NCI-H1436 treated with DMSO at 0.1 percent for 48 hours (cell line): ENCODE measurements at places on chromosomes 1 and 21.

- DNase-seq = no peak
Measured at GRCh38 chr1:88581703-88582102, 102.4 kb upstream of the PKN2 start.

- no peak for DNase-seq
Measured at GRCh38 chr1:6222636-6223035, 13.1 kb downstream of the ICMT start.

GRCh38 chr1:107942814-107943213, 22.2 kb downstream of the VAV3 start:
- DNase-seq = no peak

- no peak for DNase-seq
Measured at GRCh38 chr1:29671446-29672356, 435.4 kb downstream of the PTPRU start.

DNA sequence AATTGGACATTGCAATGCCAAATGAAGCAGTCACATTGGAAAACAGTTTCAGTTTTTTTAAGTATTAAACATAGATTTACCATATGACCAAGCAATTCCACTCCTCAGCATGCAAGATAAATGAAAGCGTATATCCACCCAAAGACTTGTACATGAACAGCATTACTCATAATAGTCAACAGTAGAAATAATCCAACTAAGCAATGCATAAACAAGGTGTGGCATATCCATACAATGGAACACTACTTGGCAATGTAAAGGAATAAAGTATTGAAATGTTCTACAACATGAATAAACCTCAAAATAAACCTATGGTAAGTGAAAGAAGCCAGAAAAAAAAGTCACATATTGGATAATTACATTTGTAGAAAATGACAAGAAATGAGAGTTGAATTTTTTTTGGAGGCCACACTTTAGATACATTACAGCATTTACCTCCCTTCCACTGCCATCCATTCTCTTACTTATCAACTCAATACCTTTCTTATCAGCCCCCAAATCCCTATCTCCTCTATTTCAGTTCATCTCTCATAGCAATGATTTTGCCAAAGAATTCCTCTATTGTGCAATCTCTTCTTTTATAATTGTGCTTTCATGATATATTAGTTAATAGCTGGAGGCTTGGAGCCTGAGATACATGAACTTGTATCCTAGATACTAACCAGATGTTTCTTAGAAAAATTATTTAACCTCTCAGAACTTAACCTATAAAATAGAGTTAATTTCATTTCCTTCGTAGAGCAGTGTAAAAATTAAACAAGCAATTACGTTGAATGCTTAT, 414.2 kb upstream of the C1orf87 start:
- DNase-seq = no peak

DNA sequence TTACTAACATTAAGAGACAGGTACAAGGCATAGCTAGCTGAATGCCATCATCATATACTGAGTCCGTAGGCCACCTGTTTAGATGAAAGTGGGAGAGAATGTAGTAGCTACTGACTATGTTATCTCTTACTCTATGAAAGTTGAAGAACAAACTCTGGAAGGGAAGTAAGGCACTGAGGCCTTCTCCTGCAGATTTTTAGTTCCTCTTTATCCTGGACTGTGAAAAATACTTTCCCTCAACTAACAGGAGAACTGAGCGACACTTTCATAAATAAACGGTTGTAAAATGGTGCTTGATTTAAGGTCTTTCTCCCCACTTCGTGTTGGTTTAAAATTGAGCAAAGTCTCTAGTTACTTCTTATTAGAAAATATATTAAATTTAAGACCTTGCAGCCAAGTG, 101.9 kb downstream of the FNBP1L start:
- DNase-seq = no peak

GRCh38 chr1:158692356-158692755, 5.8 kb upstream of the SPTA1 start:
- no peak for DNase-seq

- no peak for DNase-seq
Measured at GRCh38 chr1:21913258-21913657, 23.9 kb downstream of the HSPG2 start.

- peak; percentile 31 for DNase-seq
Measured at GRCh38 chr1:119141020-119141424, 569 bp upstream of the WARS2 start.

DNA sequence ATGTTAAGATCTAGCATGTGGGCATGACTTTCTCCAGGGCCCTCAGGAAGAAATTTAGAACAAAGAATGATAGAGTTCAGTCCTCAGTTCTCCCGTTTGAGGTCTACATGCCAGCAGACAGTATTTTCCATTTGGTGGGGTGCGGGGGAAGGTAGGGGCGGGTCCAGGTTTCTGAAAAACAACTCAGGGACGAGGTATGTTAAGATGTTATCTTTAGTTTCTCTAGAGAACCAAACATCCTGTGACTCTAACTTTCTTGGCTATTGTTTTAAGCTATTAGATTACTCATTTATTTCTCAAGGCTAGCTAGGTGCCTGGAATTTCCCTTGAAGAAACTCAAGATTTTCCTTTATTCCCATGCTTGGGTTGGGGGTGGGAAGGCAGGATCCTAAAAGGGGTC, 42.3 kb upstream of the SYT14 start:
- no peak for DNase-seq

DNA sequence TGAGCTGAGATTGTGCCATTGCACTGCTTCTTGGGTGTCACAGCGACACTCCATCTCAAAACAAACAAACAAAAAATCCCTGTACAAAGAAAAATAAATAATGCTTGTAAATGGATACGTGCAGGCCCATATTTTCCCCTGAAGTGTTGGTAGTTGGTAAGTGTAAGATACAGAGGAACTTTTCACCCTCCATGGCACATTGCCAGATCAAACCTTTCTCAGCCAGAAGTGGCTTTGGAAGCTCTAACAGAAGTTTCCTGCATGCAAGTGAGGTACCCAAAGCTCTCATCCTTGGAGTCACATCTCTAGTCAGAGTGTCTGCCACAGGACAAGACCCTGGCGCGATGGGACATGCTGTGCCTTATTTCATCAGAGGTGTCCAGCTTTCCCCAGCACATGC, 7.3 kb downstream of the NDUFV3 start:
- no peak for DNase-seq

GRCh38 chr1:53108646-53109580, 33.5 kb downstream of the SLC1A7 start:
- DNase-seq = no peak

DNA sequence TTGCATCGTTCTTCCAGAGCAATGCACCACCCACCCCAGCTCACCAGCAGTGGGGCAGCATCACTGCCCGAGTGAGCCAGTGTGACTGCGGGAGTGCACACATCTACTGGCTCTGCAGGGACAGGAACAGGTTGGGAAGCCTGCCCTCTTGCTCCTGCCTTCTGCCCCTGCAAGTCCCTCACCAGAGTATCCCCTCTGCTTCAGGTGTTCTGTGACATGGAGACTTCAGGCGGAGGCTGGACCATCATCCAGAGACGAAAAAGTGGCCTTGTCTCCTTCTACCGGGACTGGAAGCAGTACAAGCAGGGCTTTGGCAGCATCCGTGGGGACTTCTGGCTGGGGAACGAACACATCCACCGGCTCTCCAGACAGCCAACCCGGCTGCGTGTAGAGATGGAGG, 4.2 kb downstream of the ANGPTL7 start:
- no peak for DNase-seq

GRCh38 chr1:90936731-90937130, 85.1 kb downstream of the ZNF644 start:
- DNase-seq = no peak

DNA sequence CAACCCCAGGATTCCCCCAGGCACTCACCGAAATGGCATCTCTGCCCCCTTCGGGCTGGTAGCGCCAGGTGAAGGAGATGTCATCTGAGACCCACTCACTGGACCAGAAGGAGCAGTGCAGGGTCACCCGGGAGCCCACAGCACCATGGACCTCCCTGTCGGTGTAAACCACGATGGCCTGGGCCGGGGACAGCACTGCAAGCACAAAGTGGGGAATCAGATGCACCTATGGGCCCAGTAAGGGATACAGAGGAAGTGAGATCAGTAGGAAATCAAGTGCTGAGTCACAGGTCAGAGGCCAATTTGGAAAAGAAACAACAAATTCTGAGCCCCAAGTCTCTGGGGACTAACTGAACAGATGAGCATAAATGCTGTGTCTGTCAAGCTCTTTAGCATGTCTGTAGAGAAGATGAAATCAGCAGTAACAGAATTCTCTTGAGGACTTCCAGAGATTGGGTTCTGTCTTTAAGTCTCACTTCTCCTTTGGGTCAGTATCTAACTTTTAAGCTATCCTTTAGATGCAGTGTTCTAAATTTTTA, 2.5 kb downstream of the MPZ start:
- no peak for DNase-seq

GRCh38 chr1:186993996-186994395, 165.2 kb downstream of the PLA2G4A start:
- no peak for DNase-seq

DNA sequence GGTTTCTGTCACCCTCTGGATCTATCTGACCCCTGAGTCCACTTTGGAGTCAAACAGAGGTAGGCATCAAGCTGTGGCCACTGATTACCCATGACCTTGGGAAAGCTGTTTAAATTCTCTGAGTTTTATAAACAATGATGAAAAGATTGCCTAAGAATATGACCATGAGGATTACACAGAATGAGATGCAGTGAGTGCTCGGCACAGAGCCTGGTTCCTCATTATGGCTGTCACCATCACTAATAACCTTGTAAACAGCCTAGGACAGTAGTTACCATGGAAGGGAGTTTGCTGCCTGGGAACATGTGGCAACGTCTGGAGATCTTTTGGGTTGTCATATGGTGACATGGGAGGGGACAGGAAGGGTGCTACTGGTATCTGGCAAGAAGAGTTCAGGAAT, 248.3 kb upstream of the KAZN start:
- no peak for DNase-seq

DNA sequence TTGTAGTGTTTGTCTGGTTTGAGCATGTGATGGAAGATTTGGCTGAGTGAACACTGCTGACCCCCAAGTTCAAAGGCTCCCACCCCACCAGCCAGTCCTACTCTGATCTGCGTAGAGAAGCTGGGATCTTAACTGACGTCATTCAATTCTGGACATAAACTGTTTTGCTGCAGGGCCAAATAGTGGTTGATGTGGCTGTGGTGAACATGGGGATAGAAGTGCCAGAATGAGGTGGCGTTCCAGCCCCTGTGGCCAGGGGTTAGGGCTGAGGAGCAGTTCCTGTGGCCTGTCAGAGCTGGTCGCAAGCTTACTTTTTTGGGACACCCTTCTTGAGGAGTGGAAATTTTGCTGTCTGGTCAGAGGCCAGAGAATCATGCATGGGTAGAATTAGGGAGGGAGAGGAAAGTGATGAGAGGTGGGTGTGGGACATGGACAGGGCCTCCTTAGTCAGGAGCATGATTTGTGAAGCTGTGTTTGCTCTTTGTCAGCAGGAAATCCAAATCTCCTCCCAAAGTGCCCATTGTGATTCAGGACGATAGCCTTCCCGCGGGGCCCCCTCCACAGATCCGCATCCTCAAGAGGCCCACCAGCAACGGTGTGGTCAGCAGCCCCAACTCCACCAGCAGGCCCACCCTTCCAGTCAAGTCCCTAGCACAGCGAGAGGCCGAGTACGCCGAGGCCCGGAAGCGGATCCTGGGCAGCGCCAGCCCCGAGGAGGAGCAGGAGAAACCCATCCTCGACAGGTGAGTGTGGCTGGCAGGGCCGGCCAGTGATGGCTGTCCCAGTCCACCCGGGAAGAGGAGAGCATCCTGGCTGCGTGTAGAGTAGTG, 25.9 kb downstream of the SZRD1 start:
- no peak for DNase-seq

- no peak for DNase-seq
Measured at GRCh38 chr21:16363100-16363499, 633.3 kb downstream of the USP25 start.

GRCh38 chr21:42461185-42461520, 34.9 kb downstream of the RSPH1 start:
- no peak for DNase-seq

GRCh38 chr1:33234131-33234530, 22.2 kb upstream of the ZNF362 start:
- DNase-seq = no peak

- no peak for DNase-seq
Measured at GRCh38 chr1:40903106-40903505, 40.9 kb upstream of the CITED4 start.

- DNase-seq = no peak
Measured at GRCh38 chr1:56199061-56199460, 380.3 kb downstream of the PLPP3 start.

GRCh38 chr1:21216835-21217811, 40.4 kb upstream of the EIF4G3 start:
- no peak for DNase-seq
